Mucosa of descending colon (tissue), 3 donors: ENCODE measurements at places on chromosomes 6 and 20. TPM values are rescaled to one million over a fixed set of nuclear protein-coding genes. Genes with fewer than 3 reads are reported as not detected.

- DNase-seq, result peak; percentile 68
Measured at GRCh38 chr6:15399641-15400470, 154.0 kb downstream of the JARID2 start.

- DNase-seq, result no peak
Measured at GRCh38 chr6:163354761-163355425, 59.6 kb upstream of the QKI start.

GRCh38 chr20:25071734-25072133 lies 10.2 kb downstream of the VSX1 start:
- DNase-seq, result no peak

DNA sequence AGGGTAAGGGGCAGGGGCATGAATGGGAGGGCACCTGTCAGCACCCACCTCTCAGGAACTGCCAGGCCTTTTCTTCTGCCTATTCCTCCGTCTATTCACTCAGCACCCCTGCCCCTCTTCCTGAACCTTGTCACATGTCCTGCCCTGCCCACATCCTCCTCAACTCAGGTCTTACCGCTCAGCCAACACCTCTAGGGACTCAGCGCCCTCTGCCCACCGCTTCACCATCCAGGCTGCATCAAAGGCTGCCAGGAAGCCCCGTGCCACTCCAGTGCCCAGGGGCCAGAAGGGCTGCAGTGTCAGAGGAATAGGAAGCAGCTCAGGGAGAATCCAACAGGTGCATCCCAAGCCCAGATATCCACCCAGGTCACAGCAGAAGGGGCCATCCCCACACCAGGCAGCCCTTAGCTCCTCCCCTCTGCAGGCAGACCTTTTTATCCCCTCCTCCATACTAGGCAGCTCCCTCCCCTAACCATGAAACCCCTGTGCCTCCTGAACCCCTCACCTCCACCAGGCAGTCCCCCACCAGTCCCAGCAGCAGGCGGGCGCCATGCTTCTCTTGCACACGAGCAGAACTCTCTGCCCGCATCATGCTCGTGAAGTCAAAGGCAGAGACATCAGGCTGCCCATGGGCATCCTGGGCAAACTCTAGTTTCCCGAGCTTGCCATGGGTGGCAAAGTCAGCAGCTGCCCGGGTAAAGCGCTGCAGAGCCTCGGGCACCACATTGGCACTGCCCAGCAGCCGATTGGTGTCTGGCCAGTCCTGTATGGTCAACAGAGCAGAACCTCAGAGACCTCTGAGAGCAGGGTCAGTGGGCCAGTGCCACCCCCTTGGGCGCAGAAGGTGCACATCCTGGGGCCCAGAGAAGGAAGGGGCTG lies 5.5 kb downstream of the MICAL1 start:
- no peak for DNase-seq

GRM1 gene
- total RNA-seq, result 0.13 TPM

CNPY3 gene
- total RNA-seq, result 30.5 TPM

CRISP3 gene
- not detected for total RNA-seq

RPS6KA2 gene
- 8.6 TPM for total RNA-seq

RBCK1 gene
- 97.5 TPM for total RNA-seq

NUP153 gene
- total RNA-seq, result 29.8 TPM
